ENCODE measurements at places on chromosomes 1 and 21.

GRCh38 chr1:109239409-109240068 is 9.8 kb upstream of the CELSR2 start:
- no peak for DNase-seq

- DNase-seq: no peak
Measured at GRCh38 chr1:7621334-7622219, 149.5 kb upstream of the VAMP3 start.

DNA sequence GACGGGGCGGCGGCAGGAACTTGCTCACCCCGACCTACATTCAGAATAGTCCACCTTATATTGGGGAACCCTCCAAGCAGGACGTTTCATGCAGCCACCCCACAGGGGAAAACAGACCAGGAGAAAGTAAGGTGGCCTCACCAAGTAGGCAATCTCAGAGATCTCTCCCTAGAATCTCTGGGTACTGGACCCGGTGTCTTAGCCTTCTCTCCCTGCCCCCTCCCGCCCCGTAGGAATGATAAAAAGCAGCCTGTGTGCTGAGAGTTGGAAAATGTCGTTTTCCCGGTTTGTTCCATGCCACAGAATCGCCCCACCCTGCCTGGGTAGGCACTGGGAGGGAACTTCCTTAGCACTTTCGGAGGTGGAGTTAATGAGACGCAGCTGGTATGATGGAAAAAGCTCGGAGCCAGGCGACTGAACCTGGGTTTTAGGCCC is 789 bp upstream of the PTPN14 start:
- DNase-seq: no peak

DNA sequence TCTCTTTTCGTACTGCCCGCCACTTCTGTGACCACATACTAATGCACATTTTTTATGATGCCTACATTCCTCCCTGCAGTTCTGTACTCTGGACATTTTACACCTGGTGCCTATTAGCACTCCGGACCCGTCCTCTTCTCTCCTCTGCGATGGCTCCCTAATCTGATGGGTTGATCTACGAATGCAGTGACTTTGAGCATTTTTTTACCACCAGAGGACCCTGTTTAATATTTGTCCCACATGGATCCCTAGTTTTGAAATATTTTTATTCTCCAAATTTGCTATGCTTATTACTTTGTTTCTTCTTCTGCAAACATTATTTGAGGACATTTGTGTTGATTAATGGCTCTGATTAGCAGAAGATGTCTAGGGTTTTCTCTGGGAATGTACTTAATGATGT is 5.2 kb downstream of the PPFIA4 start:
- no peak for DNase-seq

- DNase-seq: no peak
Measured at GRCh38 chr1:157069601-157070000, 24.1 kb upstream of the ARHGEF11 start.

GRCh38 chr1:178506177-178506576 is 6.7 kb upstream of the TEX35 start:
- DNase-seq: no peak

GRCh38 chr1:18743233-18743632 is 112.6 kb downstream of the PAX7 start:
- no peak for DNase-seq

DNA sequence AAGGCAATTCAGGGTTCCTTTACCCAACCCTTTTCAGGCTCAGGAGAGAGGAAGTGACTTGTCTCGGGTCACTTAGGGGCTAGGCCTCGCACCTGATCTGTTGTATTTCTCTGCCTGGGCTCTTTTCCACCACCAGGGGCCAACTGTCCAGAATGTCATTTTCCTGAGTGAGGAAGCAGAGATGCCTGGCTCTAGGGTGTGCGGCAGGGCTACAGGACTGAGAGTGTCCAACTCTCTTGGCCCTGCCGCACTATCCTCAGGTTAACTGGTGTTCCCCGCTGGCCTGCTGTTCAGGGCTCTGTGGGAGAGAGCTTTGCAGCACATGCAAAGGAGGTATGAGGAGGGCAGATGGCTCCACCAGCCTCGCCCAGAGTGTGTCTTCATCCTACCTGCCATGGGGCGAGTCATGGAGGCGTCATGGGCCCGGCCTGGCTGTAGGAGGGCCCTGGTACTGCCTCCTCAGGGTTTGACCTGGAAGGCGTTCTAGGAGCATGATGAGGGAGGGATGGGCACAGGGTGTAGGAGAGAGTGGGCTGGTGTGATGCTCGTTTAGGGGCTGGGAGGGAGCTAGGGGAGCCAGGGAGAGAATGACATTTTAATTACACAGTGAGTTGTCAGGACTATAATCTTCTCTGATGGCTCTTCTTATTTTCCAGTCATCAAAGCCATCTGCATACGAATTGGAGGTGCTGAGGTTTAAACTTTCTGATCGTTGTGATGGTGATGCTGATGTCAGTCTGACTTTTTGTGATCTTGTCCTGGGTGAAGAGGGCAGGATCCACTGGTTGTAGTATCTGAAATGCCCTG is 128.3 kb downstream of the NOS1AP start:
- DNase-seq: no peak

DNA sequence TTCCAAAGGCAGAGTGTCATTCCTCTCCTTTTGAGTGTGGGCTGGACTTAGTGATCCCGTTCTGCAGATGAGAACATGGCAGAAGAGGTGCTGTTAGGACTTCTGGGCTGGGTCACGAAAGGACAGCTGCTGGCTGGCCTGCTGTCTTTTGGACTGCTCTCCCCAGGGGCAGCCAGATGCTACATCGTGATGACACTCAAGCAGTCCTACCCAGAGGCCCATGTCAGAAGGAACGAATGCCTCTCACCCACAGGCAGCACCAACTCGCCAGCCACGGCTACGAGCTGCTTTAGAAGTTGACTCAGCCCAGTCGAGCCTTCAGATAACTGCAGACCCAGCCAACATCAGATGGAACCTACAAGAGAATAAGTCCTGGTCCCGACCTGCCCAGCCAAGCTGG is 156.5 kb downstream of the KCNJ6 start:
- DNase-seq: no peak

DNA sequence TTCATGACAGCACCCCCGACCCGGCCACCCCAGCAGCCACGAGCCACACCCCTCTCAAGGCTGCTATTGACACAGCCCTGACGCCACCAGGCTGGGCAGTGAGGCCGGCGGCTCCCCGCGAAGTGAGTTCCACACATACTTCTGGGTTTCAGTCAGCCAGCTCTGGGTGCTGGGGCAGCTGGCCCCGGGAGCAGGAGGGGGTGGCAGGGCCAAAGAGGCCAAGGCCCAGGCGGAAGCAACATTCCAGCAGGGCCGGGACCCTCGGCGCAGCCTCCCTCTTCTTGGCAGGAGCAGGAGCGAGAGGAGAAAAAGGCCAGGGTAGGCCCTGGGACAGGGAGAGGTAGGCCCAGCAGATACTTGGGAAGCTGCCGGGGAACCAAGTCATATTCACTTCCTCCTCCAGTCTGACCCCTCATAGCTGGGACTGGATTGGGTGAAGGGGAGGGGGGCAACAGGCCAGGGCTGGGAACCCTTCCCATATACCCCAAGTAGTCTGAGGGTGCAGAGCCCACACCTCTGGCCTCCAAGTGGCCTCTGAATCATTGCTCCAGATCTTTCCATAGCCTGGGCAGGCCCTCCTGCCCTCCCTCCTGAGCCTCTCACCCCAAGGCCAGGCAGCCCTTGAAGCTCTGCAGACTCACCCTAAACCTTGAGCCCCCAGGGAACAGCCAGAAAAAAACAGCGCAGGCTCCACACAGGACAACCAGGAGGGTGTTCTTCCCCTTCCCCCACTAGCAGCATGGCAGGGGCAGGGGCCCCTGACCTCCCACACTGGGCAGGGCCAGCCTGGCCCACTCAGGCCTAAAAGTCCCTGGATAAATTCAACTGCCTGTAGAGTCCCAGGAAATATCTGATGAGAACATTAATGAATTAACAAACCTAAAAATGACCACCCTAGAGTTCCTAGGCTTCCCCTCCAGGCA is 5.7 kb downstream of the HSPG2 start:
- no peak for DNase-seq

GRCh38 chr1:6206520-6206855 is 569 bp downstream of the RNF207 start:
- no peak for DNase-seq

GRCh38 chr1:234768569-234769283 is 158.7 kb upstream of the IRF2BP2 start:
- DNase-seq: no peak

- DNase-seq: no peak
Measured at GRCh38 chr1:3924825-3925220, 24.8 kb upstream of the C1orf174 start.

GRCh38 chr1:21216835-21217811 is 40.4 kb upstream of the EIF4G3 start:
- peak; percentile 9 for DNase-seq

DNA sequence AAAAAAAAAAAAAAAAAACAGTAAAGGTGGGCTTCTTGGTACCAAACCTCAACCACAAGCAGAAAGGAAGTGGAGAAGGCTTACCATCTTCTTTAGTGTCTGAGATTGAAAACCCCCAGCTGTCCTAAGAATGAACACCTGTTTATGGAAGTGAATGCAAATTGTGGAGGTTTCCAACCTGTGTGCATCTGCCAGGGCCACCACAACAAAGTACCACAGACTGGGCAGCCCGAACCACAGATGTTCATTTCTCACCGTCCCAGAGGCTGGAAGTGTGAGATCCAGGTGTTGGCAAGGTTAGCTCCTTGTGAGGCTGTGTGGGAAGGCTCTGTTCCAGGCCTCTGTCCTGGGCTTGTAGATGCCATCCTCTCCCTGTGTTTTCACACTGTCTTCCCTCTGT is 348.7 kb downstream of the SETD4 start:
- DNase-seq: no peak

- no peak for DNase-seq
Measured at GRCh38 chr1:41711581-41711980, 207.1 kb downstream of the HIVEP3 start.

DNA sequence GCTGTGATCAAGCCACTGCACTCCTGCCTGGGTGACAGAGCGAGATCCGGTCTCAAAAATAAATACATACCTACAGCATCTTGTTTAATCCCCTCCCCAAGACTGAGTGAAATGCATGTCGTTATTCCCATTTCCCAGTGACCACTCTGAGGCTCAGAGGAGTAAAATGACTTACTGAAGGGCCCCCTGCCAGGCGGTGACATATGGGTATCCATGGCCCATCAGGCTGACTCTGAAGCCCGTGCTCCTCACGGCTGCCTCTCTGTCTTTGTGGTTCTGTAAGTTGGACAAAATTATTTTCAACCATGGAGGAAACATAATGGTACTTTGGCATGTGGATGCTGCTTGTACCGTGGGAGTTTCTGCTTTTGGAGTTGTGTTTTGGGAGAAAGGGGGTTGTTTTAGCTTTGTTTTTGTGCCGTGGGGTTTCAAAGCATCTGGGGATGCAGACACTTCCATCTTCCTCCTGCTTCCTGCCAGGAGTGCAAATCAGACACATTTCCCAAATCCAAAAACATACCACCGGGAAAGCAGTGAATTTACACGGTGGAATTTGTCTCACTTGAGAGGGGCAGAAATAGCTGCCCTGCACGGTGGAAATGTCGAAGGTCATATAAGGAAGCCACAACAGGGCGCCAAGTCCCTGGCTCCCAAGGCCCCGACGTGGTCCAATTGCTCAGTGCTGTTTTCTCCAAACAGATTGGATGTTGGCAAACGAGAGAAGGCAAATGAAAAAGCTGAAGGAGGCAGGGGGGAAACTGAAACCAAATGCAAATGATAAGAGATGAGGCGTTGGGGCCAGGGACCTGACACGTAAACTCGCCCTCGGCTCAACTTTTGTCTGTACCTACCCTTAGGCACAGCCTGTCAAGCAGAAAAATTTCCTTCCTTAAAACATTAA is 17.1 kb upstream of the PINK1 start:
- no peak for DNase-seq

DNA sequence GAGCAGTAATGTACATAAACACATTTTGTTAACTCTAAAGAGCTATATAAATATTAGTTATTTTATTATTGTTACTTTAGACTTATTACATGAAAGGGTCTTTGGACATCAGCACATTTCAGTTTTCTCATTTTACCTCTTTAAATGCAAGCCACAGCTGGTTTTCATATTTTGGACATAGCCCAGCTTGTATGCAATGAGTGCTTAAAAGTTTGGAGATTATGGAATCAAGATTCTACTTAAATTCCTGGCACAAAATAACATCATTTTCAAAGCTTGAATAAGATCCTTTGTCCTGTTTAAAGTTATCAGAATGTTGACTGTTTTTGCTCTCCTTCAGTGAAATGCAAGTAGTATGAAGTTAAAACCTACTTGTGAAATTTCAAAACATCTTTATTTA is 15.5 kb upstream of the LEPR start:
- DNase-seq: no peak
